Posterior cingulate gyrus (tissue), 11 donors: ENCODE measurements at places on chromosomes 11 and 22.

DNA sequence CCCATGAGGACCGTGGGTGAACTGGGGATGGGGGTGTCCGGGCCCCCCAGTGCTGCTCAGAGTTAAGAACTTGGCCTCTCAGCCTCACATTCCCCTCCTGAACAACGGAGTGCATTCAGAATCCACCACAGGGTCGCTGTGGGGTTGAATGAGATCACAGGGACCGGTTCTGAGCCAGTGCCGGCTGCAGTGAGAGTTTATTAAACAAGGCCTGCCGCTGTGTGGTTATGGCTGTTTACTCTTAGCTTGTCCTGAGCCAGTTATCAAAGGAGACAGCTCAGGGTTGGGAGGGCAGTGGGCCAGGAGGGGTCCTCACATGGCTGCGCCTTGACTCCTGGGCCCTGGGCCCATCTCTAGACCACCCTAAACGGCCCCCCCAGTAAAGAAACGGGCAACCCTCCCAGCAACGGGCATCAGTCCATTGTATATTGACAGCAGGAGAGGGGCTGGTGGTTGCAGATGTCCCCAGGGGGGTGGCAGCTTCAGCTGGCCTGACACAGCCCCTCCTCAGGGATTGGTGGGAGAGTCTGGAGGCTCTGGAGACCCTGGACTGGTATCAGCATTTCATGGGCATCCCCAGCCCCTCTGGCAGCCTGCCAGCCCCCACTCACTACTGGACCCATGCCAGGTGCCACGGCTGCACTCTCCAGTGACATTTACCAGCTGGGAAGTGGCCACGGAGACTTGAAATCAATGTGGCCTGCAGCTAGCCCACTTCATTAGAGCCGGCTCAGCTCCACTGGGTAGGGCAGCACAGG, 15.1 kb upstream of the CABP7 start:
- no peak for DNase-seq

GRCh38 chr11:110797453-110797852, 85.2 kb upstream of the ARHGAP20 start:
- no peak for DNase-seq

- no peak for DNase-seq
These were observed 60.8 kb upstream of the NUP50 start for GRCh38 chr22:45102896-45103420.

DNA sequence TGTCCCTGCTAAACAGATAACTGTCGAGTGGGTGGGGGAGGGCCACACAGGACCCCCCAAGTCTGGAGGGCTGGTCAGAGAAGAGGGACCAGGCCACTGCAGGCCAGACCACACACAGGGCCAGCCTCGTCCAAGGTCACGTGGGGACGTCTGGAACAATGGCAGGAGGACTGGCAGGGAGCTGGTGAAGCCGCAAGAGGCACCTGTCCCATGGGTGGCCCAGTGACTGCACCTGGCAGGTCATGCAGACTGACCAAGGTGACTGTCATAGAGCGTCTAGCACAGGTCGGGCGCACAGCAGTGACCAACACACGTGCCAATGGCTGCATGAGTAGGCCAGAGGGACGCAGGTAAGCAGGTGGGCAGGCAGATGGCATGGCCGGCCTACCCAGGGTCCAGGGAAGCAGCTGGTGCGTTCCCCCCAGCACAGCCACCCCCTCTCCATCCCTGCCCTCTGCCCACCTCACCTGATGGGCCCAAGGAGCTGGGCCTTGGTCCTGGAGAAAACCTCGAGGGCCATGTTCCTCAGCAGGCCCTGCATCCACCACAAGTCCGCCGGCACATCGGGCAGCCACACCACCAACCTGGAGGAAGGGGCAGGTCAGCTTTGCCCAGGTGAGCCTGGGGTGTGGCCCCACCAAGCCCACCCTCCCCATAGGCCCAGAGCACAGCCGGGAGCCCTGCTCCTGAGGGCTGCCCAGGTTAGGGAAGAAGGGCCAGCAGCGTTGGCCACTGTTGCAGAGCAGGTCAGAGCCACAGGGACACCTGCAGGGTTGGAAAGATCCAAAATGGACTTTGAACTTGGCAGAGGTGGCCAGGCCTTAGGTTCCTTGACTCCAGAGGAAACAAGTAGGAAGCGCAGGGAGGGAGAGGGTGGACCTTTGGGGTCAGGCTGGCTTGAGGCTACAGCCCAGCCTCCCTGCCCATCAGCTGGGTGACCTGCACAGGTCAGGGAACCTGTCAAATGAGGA, 10.4 kb downstream of the PNPLA5 start:
- no peak for DNase-seq

GRCh38 chr22:45485261-45485660, 17.4 kb upstream of the FBLN1 start:
- no peak for DNase-seq

- DNase-seq = no peak
These were observed 80.3 kb upstream of the NECTIN1 start for GRCh38 chr11:119809346-119809745.

DNA sequence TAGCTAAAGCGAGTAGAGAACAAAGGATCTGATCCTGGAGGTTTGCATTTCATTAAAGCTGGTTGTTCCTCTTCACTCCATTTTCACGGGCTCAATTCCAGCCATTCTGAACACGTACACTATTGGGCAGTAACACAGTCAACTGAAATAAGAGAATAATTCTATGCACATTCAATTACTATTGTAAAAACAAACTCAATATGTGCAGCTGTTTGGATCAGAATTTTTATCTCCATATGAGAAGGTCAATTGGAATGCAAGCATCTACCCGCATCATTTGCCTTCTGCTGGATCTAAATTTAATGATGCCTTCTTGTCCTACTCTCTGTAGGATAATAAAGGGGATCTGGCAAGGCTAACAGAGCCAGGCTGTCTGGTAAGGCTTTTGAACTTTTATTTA, 562.8 kb upstream of the CCDC179 start:
- DNase-seq = no peak

DNA sequence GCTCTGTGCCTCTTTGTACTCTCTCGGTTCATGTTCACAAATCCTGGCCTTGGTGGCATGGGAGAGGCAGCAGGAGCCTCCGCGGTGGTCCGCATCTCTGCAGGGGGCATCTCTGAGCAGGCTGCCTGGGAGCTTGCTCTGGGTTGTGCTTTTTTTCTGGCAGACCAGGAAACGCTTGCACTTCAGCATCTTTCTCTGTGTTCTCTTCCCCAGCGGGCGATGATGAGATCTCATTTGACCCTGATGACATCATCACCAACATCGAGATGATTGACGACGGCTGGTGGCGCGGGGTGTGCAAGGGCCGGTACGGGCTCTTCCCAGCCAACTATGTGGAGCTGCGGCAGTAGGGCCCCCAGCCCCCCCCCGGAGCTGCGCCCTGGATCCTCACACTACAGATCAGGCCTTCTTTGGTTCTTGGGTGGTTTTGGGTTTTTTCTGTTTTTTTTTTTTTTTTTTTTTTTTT, 36.5 kb downstream of the CTTN start:
- DNase-seq = no peak

DNA sequence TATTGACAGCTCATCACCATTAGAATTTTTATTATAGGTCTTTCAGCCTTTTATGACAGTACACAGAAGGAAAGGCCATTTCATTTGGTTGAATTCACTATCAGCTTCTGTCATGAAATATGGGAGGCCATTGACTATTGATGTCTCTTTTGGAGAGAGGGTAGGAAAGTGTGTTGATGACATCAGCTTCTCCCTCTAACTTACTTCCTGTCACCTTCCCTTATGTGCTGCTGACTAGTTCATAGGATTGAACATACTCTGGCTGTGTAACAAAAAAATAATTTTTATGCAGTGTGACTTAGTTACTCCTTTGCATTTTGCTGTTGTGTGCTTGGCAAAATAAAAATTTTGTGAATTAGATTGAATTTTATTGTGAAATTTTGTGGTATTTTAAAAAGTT, 769.2 kb downstream of the METTL15 start:
- DNase-seq = no peak

GRCh38 chr11:77252555-77253270, 48.8 kb downstream of the GDPD4 start:
- DNase-seq = no peak

DNA sequence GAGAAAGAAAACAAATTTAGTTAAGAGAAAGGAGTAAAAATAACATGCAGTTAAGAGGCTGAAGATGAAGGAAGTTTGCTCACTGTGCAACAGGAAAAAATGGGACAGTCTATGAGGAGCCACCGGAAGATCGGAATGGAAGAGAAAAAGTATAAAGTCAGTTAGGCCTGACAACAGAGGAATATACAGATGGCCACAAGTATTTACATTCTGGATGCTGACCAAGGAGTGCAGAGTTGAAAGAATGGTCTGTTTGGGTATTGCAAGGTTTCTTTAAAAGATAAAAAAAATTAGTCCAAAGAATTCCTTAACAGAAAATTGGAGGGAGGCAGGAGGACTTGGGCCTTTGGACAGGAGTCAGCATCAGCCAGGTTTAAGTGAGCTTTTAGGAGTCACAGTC, 37.5 kb downstream of the RBFOX2 start:
- DNase-seq = no peak

DNA sequence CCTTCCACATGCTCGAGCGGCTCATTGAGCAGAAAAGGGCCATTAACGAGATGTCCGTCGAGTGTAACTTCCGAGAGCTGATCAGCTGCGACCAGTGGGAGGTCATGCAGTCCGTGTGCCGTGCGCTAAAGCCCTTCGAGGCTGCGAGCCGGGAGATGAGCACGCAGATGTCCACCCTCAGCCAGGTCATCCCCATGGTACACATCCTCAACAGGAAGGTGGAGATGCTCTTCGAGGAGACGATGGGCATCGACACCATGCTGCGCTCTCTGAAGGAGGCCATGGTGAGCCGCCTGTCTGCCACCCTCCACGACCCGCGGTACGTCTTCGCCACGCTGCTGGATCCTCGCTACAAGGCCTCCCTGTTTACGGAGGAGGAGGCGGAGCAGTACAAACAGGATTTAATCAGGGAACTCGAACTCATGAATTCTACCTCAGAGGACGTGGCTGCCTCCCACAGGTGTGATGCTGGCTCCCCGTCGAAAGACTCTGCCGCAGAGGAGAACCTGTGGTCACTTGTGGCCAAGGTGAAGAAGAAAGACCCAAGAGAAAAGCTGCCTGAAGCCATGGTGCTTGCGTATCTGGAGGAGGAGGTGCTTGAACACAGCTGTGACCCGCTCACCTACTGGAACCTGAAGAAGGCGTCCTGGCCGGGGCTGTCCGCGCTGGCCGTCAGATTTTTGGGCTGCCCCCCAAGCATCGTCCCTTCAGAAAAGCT, 31.7 kb downstream of the ALG12 start:
- no peak for DNase-seq

DNA sequence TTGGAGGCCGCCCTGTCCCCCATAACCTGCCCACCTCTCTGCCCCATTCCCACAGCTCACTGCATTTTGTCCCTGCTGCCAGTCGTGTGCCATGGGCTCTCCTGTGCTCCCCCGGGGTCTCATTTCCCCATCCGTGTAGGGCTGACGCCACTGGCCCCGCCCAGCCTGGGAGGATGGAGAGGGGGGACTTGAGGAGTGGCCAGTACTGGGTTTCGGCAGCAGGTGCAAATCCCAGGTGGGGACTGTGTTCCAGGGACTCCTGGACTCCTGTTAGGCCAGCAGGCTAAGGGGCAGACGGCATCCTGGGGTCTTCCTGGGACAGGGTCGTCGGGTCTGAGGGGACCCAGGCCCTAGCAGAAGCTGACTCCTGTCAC, 1.2 kb upstream of the MYO7A start:
- DNase-seq = no peak

DNA sequence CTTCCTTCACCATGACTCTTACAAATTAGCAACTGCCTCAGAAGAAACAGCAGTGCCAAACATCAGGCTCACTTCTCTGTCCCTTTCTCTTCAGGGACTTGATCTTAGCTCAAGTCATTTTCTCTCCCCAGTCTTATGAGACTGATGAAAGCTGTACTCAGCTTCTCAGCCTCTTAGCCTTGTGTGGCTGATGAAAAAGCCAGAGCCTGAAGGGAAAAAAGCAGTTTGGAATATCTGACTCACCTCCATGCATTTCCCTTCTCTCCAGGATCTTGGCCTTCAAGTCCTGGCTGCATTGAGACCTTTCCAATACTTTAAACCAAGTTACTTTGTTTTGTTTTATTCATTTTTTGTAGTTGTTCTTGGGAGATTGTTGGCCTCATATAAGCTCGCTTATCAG, 195.9 kb downstream of the SPON1 start:
- no peak for DNase-seq

- no peak for DNase-seq
These were observed 46.3 kb upstream of the ANO3 start for GRCh38 chr11:26285608-26286007.

DNA sequence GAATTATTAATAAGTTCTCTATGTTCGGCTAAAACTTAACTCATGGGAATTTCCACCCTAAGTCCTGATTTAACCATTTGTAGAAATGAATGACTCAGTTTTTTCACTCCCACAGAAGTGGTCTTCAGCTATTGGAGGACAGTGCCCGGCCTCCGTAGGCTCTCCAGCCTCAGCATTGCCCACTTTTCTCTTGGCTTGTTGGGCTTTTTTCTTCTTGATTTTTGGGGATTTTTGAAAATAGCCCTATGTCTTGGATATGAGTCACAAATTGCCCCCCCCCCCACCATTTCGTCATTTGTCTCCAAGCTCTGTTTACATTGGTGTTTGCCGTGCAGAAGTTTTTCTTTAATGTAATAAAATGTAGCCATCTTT, 66.7 kb downstream of the PACS1 start:
- no peak for DNase-seq

GRCh38 chr11:2468363-2469235, 23.8 kb downstream of the KCNQ1 start:
- no peak for DNase-seq

GRCh38 chr11:5380740-5381342, 2.8 kb upstream of the OR51M1 start:
- no peak for DNase-seq
